ENCODE measurements at places on chromosomes 6 and 20.
A peak's percentile ranks its signal among the peaks of the same experiment; 100 is the strongest.

GRCh38 chr20:9126527-9126926 lies 57.6 kb downstream of the PLCB4 start:
- DNase-seq: no peak

GRCh38 chr6:100230953-100231316 lies 233.8 kb downstream of the SIM1 start:
- DNase-seq: no peak

DNA sequence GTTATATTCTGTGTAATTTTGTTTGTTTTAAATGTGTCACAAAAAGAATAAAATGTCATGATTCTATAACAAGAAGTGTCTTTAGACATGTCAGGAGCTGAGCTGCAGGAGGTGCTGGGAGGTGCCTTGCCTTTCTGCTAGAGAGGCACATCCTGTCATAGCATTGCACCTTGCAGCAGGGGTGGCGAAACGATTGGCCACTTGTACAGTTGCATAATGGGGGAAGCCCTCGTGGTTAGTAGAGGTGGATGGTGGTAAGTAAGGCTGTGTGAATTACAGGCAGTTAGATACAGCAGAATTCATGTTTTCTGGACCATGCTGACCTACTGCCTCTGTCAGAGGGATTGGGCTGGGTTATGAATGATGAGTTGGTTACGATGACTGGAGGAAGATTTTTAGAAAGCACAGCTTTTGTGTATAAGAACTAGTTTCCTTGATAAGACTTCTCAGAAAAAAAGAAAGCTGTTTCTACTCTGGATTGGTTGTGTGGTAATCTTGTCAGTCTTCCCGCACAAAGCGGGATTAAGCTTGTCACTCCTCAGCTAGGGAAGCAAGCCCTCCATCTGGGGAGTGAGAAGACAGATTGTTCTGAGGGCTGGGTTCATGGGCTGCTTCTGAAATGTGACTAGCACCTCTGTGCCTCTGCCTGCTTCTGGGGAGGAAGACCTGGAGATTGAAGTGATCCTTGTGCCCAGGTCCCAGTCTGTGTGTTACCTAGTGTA lies 74.9 kb downstream of the FOXO3 start:
- DNase-seq: peak; percentile 7

DNA sequence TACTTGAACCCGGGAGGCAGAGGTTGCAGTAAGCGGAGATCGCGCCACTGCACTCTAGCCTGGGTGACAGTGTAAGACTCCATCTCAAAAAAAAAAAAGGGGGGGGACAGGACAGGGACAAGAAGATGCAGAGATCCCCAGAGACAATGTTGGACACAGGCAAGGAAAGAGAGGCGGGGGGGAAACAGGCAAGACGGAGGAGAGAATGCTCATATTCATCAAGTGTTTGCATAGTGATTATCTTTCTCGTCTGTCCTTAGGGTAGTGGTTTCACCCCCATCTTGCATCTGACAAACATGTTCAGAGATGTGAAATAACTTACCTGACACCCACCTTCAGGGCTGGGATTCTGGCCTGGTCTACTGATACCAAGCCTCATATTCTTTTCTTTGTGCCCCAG lies 29.0 kb downstream of the CHMP4B start:
- no peak for DNase-seq

GRCh38 chr20:60283281-60283680 lies 325.1 kb downstream of the CDH26 start:
- DNase-seq: no peak

DNA sequence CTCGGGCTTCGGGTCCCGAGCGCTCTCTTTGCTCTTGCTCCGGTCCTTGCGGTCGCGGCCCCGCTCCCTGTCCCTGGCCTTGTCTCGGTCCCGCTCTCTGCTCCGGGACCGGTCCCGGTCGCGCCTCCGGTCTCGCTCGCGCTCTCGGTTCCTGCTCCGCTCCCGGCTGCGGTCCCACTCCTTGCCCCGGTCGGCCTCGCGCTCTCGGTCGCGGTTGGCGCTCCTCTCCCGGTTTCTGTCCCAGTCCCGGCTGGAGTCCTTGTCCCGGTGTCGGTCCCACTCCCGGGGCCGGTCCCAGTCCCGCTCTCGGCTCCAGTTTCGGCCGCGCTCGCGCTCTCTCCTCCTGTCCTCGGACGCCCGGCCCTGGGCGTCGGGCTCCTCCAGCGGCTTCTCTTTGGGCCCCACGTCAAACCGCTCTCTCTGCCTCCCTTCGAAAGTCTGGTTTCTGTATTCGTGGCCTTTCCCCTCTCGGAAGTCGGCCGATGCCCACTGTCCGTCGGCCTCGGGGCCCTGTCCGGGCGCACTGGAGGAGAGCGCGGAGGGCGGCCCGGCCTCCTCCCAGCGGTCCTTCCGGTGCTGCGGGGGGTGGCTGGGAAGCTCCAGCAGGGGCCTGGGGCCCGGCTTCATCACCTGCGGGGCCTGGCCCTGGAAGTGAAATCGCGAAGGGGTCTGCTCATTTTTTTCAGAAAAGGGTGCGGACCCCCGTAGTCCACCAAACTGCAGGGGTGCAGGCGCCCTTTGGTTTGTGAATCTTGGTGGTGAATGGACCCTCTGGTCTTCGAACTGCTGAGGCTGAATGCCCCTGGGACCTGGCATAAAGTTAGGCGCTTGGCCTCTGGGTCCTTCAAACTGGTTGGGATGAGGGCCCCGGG lies 17.9 kb upstream of the TCFL5 start:
- no peak for DNase-seq

DNA sequence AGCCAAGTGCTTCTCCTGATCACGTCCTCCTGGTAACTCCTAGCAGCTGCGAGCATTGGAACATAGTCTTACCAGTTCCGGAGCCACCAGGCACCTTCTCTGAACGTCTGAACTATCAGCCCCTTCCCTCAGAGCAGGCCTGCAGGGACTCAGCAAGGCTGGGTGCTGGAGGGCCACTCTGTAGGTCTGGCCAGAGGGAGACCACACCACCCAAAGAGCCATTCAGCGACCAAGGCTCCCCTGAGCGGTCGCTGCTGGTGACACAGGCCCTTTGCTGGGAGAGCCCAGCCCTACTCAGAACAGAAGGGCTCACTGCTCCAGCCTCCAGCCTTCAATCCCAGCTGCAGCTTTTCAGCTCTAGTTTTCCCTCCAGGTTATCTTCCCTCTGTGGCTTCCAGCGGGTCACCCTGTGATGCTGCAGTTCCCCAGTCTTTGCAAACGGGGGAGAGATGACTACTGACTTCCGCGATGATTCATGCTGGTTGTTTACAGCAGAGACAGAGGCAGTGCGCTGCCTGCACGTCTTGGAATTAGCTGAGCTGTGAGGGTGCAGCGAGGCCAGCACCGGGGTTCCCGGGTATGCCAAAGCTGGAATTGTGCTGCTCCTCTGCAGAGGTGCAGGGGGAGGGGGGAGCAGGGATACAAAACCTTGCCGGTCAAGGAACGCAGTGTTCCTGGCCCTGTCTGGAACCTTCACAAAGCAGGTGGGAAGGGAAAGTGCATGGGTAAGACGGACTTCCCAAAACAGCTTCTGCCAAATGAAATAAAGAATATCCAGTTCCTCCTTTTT lies 161.4 kb downstream of the LY86 start:
- DNase-seq: no peak

- DNase-seq: no peak
Measured at GRCh38 chr20:18645851-18646250, 58.0 kb downstream of the DTD1 start.

GRCh38 chr20:44028868-44029847 lies 114.5 kb downstream of the TOX2 start:
- DNase-seq: no peak

GRCh38 chr6:41193171-41193734 lies 7.7 kb downstream of the TREML2 start:
- no peak for DNase-seq

GRCh38 chr20:48930035-48930434 lies 8.5 kb downstream of the ARFGEF2 start:
- no peak for DNase-seq

GRCh38 chr6:44262467-44263353 lies 2.6 kb downstream of the NFKBIE start:
- DNase-seq: no peak

- DNase-seq: no peak
Measured at GRCh38 chr6:90870561-90870960, 283.7 kb upstream of the MAP3K7 start.

GRCh38 chr6:11747021-11747420 lies 31.6 kb downstream of the ADTRP start:
- no peak for DNase-seq

- no peak for DNase-seq
Measured at GRCh38 chr20:25318471-25319240, 70.8 kb downstream of the PYGB start.

DNA sequence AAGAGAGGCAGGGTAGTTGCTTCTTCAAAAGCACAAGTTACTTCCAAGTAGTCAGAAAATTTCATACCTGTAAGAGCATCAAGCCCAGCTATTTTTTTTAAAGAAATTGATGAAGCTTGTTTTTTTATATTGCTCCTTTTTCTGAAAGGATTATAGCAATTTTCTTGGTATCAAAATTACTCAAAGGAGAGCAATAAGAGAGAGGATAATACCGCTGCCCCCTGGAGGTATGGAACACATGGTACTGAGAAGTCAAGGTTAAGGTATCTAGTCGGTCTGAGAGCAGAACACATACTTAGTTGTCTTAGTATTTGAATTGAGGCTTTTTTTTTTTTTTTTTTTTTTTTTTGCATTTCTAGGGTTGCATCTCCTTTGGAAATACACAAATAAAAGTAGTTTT lies 59.4 kb downstream of the ADGRF5 start:
- DNase-seq: no peak
